ENCODE measurements at places on chromosomes 4 and X.

DNA sequence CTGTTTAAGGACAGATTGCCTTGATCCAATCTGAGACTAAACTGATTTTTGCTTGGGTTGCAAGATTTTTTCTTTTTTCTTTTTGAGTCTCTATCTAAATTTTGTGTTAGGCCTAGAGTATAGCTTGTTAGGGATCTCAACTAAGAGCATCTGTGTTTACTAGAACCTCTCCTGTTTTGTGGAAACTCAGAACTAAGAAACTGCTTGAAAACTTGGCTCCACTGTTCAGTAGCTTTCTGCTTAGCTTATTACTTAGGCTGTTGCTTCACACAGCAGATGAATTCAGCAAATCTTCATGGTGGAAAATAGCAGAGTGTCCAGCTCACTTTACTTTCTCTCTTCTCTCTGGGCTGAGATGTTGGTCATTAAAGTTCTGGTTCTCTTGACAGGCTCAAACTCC lies 36.7 kb upstream of the SLC6A14 start:
- DNase-seq, result no peak

- no peak for DNase-seq
Observed at GRCh38 chr4:8291036-8291682, 21.6 kb downstream of the HTRA3 start.

- DNase-seq, result no peak
Observed at GRCh38 chr4:48489683-48490011, 405 bp upstream of the ZAR1 start.

GRCh38 chr4:90960840-90961239 lies 833.6 kb downstream of the CCSER1 start:
- no peak for DNase-seq

- no peak for DNase-seq
Observed at GRCh38 chr4:80492761-80493160, 157.2 kb downstream of the CFAP299 start.

- DNase-seq, result no peak
Observed at GRCh38 chrX:9635803-9636202, 129.8 kb downstream of the GPR143 start.

- DNase-seq, result peak; percentile 40
Observed at GRCh38 chr4:153713866-153714646, 30.0 kb downstream of the TLR2 start.

DNA sequence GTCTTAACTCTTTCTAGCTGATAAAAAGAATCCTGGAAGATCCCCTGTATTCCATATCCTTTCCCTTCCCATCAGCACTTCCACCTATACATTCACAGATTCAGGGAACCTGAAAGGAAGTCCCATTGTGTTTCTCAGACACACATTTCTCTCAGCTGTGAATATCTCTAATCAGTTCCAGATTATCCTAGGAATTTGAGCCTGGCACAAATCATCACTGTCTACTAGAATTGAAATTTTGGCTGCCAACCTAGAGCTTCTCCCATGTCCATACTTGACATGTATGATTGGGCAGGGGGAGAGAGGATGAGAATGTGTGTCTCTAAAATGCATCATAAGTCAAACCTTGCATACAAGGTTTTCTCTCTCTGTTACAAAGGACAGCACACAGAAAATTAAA lies 53.1 kb downstream of the NDST3 start:
- DNase-seq, result no peak

DNA sequence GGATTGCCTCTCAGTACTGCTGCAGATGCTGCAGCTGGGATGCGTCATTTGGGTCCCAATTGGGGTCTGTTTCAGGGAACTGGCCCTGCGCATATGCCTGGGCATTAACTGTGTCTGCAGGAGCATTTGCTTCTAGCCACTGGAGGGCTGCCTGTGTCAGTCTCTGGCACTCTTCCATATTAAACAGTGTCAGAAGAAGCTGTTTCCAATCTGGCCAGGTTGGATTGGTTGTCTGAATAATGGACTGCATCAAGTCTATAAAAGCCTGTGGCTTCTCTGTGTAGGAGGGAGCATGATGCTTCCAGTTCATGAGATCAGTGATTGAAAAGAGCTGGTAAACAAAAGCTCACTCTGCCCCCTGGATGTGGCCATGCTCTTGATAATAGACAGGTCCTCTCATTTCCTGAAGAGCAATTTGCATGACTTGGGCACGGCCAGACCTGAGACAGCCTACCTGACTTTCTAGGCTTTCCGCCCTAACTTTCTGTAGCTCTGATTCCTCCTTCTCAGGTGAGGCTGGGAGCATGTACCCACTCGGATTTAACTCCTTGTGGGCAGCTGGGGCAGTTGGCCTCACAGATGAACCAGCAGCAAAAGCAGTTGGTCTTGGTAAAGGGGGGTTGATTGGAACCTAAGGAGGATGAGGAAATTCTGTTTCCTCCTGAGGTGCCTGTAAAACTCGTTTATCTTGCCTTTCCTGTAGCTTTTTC lies 29.2 kb downstream of the SULT1E1 start:
- no peak for DNase-seq

- no peak for DNase-seq
Observed at GRCh38 chr4:169582203-169582602, 30.2 kb downstream of the NEK1 start.

- DNase-seq, result no peak
Observed at GRCh38 chr4:10201381-10202223, 85.0 kb upstream of the WDR1 start.

GRCh38 chrX:118727686-118728339 lies 407 bp downstream of the IL13RA1 start:
- no peak for DNase-seq

DNA sequence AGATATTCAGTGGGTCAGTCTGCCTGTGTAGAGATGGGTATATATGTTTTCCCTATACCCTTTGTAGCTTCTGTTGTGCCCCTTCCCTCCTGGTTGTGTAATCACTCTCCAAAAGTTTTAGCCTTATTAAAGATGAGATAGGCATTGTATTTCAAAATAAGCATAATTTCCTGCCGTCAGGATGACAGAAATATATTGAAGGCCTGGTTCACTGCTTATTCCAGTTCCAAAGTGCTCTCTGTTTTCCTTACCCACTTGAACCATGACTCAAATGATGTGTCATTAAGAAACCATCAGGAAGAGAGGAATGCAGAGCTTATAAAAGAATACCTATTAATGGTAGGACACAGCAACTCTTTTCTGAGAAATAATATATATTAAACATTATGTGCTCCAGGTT lies 178.5 kb downstream of the GABRB1 start:
- DNase-seq, result peak; percentile 30

- peak; percentile 12 for DNase-seq
Observed at GRCh38 chr4:158484173-158484885, 37.4 kb upstream of the RXFP1 start.

- no peak for DNase-seq
Observed at GRCh38 chr4:101441446-101441845, 94.1 kb upstream of the PPP3CA start.

DNA sequence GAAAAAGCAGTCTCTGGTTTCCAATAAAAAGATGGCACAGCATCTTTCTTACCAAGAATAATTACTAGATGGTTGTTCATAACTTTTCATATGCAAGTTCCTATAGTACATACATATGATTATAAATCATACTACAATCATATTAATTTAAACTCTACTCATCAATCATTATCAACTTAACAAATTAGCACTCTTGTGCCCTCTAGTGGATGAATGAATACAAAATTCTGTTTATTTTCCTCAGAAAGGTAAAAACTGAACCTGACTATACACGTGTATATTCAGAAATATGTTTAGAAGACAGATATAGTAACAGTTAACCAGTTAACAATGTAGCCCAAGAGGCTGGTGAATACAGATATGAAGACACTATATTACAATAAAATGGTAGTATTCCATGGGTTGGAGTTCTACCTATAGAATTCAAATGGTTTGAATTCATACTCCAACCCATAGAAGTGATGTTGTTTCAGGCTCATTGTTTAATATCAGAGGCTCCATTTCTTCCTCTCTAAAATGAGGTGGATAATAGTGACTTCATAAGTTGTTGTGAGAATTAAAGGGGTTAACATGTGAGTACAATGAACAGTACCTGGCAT lies 100.0 kb downstream of the ADAMTS3 start:
- DNase-seq, result no peak

- no peak for DNase-seq
Observed at GRCh38 chr4:166123546-166123945, 250.5 kb downstream of the TLL1 start.

GRCh38 chr4:102736636-102737549 lies 23.9 kb downstream of the MANBA start:
- no peak for DNase-seq

- DNase-seq, result no peak
Observed at GRCh38 chr4:41189666-41190065, 24.7 kb downstream of the APBB2 start.

DNA sequence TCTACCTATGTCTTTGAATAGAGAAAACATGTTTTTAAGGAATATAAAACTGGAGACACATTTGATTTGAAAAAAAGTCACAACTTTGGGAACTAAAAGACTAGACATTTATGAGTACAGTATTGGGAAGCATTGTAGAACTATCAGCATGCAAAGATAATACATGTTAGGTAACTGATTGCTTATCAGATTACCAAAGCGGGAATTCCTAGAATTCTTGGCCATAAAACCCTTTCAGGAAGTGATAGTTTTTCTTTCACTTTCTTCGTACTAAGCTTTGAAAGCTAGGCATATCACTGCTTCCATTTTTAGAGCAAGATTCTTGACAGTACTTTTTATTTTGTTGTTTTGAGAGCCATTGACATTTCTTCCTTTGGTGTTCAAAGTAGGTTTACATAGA lies 646.6 kb upstream of the PITX2 start:
- DNase-seq, result peak; percentile 6

DNA sequence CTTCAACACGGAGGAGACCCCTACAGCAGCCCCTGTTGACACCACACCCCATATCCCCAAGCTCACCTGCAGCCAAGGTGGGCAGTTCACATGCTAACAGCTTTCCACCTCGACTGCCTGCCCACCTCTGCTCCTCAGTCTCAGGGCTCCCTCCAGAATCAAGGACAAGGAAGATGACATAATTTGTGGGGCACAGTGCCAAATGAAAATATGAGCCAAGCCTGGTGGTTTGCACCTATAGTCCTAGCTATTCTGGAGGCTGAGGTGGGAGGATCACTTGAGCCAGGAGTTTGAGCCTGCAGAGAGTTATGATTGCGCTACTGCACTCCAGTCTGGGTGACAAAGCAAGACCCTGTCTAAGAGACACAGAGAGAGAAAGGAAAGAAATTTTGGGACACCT lies 516.3 kb downstream of the BCOR start:
- no peak for DNase-seq

GRCh38 chr4:10006231-10006600 lies 15.1 kb downstream of the SLC2A9 start:
- DNase-seq, result no peak
